GM23248 (cell line): ENCODE measurements at places on chromosomes 6 and 20.

- no peak for DNase-seq
These were observed 67.5 kb upstream of the PBOV1 start for GRCh38 chr6:138285800-138286199.

GRCh38 chr6:150302520-150303176 is 66.2 kb upstream of the IYD start:
- no peak for DNase-seq

DNA sequence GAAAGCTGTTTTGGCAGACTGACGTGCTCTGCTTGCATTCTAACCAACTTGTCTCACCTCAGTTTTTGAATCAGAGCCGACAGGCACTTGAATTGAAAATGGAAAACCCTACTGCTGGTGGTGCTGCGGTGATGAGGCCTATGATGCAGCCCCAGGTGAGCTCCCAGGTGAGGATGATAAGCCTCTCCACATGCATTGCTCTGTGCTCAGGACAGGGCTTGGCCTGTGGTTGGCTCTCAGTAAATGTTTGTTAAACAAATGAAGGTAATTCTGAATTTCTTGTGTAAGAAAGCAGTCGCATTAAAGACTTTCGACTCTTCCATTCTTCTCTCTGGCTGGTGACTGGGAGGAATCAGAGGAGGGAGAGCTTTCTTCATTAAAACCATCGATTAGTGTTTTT is 136.3 kb downstream of the SULF2 start:
- no peak for DNase-seq

- DNase-seq = no peak
These were observed 505.9 kb upstream of the MANEA start for GRCh38 chr6:95071464-95071863.

GRCh38 chr6:1633366-1634021 is 23.8 kb downstream of the FOXC1 start:
- no peak for DNase-seq

- DNase-seq = no peak
These were observed 46.3 kb downstream of the CYP39A1 start for GRCh38 chr6:46606338-46606737.
